ENCODE measurements at places on chromosomes 12 and 14. TPM values are rescaled to one million over a fixed set of nuclear protein-coding genes. Genes with fewer than 3 reads are reported as not detected.

Gene CLEC9A
- not detected for total RNA-seq

GRCh38 chr12:53737951-53738405, 10.7 kb upstream of the CALCOCO1 start:
- no peak for DNase-seq

DNA sequence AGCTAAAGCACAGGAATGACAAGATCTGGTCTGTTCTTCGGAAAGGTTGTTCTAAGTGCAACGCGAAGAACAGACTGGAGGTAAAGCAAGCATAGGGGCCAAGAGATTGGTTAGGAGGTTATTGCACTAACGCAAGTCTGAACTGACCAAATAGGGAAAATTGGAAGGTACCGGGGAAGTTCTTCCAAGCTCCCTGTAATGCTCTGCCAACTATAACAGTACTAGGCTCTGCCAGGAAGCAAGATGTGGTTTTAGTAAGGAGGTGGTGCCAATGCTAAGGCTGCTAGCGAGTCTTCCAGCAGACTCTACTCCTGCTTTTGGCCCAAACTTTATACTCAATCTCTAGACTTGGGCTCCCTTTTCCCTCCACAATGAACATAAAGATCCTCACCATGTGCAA, 138.6 kb downstream of the PAWR start:
- no peak for DNase-seq

DNA sequence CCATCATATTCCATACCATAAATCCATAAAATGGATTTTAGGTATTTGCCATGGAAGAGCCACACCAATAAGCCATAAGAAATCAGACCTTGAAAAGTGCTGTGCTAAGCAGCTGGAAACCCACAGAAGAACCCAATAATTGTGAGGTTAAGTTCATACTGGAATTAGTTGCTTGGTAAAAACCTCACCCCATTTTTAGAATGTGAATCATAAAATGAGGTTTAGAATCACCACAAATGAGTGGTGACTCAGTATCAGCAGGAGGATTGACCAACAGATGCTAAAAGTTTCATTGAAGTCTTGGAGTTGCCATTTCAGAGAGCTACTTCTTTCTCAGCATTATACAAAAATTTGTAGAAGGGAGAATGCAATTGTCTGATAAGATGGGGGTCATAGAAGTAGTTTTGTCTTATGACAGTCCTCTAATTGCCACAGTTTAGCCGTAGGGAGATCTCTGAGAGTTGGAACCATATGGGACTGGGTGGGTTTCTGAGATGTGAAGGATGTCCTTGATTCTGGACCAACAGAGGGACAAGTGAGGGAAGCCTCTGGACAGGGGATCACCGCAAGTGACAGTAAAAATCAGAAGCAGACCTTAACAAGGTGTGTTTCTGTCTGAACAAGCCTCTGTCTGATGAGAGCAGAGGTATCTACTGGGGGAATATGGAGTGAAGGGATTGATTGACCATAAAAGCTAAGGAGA, 1.4 kb upstream of the STON2 start:
- DNase-seq: no peak

- DNase-seq: no peak
These were observed 128.5 kb downstream of the GPR135 start for GRCh38 chr14:59336706-59337105.

DNA sequence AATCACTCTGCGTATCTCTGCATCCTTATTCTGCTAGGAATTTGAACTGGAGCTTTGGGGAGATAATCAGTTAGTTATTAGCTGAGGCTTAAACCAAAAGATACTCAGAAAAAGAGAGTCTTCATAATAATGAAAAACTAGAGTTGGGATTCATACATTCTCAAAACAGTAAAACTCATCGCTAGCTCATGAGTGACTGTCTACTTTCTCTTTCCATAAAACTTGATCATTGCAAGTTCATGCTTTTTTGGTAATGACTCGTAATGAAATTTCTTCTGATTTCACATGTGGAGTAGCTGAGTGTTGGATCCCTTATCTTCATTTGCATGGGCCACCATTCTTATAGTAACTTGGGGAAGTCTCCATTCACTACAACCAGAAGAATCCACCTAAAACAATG, 397.7 kb downstream of the PDZRN4 start:
- no peak for DNase-seq

Gene PMEL
- 0.28 TPM for total RNA-seq

DNA sequence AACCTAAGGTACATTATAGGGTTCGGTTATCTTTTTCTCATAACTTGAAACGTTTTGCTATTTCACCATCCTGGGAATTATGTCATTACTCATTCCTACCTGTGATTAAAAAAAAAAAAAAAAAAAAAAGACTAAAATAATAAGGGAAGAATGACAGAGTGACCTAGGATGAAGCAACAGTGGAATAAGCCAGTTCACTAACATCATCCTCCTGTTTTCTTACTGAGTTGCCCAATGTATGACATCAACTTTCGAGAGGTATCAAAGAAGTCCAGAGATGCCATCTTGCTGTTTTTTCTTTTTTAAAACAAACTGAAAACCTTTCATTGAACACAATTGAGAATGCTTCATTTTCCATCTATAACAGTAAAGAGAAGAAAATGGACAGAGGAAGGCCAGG, 42.8 kb downstream of the AMN start:
- no peak for DNase-seq

Gene CLBA1
- 3.9 TPM for total RNA-seq

DNA sequence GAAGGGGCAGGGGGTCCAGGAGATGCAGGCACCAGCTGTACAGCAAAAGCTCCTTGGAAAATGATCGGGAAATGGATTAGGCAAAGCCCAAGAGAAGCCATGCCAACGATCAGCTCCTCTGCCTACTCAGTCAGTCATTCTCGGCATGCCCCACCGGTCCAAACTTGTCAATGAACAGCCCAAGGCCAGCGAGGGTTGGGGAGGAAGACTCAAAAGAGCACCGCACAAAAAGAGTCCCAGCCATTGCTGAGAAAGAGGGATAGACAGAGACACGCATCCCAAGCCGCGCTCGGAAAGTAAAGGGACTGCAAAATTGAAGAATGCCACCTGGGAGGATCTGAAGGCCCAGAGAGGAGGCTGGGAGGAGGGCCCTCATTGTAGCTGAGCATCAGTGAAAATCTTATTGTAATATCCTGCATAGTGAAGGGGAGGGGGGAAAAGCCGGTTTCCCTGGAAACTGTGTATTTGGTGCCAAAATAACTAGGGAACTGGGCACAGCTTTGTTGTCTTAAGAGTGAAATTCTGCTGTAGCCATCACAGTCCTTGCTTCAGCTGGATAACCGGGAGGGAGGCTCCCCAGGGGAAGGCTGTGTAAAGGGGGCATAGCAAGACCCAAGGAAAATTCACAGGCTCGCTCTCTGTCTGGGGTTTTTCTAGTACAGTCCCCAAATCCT, 4.7 kb downstream of the KDM2B start:
- DNase-seq: no peak

DNA sequence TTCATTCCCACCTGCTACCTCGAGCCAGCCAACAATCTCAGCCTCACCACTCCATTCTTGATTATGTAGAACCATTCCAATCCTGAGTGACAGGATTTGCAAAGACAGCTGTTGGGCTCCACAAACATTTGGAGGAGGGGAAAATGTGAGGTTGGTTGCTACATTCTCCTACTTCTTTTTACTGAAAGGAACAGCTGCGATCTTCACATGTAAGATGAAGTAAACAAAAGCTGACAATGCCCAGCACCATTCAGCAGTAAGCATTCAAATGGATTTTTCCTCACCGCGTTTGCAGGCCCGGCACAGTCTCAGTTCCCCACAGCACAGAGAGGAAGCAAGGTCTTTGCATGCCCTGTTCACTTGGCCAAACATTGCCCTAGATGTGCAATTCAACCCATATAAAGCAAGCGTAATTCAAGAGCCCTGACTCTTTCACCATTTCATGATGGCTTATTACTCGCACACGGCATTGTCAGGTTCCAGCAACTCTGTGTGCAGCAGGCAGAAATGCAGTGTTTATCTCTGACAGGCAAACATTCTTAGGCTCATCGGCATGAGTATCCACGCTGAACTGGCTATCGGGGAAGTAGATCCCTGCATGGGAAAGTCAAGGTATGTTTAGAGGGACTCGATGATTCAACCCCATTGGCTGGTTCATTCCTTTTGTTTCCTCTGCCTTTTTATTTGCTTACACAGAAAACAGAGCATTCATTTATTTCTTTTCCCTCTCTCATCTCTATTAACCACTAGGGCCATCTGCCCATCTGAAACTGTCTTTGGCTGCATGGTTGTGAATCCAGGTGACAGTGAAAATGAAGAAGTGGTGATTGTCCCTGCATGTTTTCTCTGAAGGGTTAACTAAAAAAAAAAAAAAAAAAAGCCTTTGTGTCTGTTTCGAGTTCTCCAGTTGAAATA, 236.1 kb upstream of the PLEKHG7 start:
- DNase-seq: no peak

GRCh38 chr14:66099451-66099850, 386.7 kb upstream of the CCDC196 start:
- no peak for DNase-seq

Gene E2F7
- 10.7 TPM for total RNA-seq

DNA sequence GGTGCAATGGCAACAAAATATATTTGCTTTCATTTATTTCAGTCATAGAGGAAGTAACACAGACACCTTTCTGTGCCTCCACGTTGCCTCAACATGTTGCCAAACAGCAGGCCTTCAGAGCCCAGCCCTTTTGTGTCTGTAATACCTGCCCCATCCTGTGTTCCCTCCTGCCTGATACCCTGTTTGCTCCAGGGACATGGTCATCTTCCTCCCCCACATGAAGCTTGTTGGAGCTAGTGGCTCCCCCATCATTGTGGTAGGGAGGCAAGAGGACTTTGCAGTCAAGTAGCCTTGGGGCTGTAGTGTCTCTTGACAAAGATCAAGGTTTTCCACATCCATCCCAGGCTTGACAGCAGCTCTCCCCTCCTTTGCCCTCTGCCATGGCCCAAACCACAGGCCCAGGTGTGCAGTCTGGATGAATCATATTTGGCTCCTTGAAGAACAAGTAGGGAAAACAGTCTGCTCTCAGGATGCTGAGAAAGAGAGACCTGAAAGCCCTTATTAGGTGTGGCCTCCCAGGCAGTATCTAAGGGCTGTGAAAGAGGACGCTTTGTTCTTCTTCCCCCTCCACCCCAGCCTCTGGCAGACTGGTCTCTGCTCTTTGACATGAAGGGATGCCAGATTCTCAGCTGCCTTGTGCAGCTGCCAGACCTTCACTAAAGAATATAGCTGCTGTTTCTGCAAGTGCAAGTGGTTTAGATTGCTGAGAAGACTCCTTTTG, 329.0 kb downstream of the C12orf75 start:
- no peak for DNase-seq

DNA sequence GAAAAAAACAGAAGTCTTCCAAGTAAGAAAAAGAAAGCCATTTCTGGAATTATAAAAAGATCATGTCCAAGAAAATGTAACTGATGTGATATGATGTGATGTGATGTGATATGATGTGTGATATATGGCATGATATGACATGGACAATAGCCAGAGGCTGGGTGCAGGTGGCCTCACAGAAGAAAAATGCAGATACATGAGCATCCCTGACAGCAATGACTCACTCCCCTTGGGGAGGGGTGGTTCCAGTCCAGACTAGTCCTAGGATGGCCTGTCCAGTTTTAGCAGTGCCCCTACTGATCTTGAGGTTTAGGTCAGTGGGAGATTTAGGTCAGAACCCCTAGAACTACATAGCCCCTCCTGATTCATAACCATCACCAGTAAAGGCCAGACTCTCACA, 3.5 kb upstream of the RHOJ start:
- no peak for DNase-seq

GRCh38 chr14:67817750-67818438, 1.5 kb upstream of the ZFYVE26 start:
- DNase-seq: no peak

DNA sequence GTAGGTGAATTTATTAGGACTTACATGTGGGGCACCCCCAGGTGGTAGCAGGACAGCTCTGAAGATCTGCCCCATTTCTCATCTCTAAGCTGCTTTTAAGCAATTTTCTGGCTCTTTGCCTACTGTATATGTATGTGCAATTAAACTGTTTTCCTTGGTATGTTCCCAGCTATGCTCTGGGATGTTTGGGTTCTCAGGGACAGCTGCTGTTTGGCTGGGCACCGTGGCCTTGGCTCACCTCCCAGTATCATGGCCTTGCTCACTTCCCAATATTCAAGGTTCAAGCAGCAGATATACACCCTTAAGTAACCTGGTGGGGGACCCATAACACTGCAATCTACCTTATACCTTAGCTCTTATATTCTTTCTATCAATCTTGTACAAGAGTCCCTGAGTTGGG, 53.7 kb upstream of the KITLG start:
- DNase-seq: no peak

Gene LLPH
- total RNA-seq: 45.7 TPM

Gene BLOC1S1
- total RNA-seq: 110 TPM

DNA sequence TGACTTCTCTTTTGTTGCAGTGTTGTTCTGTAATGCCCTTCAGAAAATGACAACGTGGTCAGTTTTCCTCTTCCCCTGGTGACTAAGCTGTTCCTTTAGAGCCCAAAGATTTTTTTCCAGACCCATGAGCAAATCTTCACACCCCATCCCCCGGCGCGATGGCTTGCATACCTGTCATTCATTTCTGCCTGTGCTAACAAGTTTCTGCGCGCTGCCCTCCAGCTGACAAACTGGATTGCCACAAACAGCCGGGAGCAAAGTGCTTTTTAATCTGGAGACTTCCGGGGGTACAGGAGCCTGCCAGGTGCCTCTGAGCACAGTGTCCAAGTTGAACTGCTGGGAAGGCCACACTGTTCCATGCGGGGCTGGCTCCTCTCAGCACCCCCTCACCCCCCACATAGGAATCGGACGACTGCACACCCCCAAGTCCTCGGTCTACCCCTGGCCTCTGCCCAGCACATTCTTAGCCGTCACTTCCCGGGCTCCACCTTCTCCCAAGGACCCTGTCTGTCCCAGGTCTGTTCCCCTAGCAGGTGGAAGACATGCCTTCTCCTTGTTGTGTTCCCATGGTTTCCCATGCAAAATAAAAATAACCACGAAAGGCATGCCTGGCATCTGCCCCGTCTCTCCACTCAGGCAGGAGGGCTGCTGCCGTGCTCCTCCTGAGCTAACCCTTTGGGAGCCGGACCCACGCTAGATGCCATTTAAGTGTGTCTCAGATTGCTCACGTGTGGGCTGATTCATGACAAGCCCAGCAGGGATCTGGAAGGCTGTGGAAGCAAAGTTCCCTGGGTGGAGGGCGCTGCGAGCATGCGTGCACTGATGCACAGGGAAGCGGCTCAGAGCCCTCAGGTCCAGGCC, 14.1 kb downstream of the RILPL1 start:
- no peak for DNase-seq

GRCh38 chr14:104978746-104979691, 845 bp upstream of the AHNAK2 start:
- no peak for DNase-seq

All from CD8-positive, alpha-beta memory T cell (primary cell).